Activated CD8-positive, alpha-beta memory T cell treated with anti-CD3 and anti-CD28 coated beads for 48 hours (primary cell): ENCODE measurements at places on chromosomes 5 and 9.

GRCh38 chr5:163562071-163562470 lies 56.7 kb downstream of the MAT2B start:
- DNase-seq, result no peak

GRCh38 chr5:83441747-83442146 lies 29.8 kb upstream of the VCAN start:
- no peak for DNase-seq

GRCh38 chr5:40622463-40623252 lies 57.1 kb upstream of the PTGER4 start:
- DNase-seq, result no peak

GRCh38 chr9:18238254-18238653 lies 235.7 kb upstream of the ADAMTSL1 start:
- DNase-seq, result no peak

- no peak for DNase-seq
Measured at GRCh38 chr9:89598926-89599325, 5.9 kb upstream of the GADD45G start.

GRCh38 chr9:38392235-38393127 lies at the start of gene ALDH1B1:
ALDH1B1 (plus strand) TSS chr9:38392702; CDS start chr9:38395749, 3,047 bp downstream.
- DNase-seq, result peak; percentile 48

DNA sequence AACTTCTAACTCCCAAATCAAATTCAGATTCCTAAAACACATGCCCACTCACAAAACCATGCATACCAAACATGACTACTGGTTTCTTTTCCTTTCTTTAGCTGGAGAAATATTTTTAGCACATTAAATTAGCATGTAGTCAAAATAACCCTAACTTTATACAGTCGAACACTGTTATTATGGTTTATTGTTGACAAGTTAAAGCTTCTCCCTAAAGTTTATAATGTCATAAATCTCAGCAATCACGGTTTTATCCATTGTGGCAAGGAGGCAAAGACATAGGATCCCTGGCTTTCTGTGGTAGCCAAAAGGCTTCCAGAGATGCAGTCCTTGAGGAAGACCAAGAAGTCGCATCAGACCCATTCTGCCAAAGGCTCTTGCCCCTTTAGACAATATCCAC lies 27.5 kb downstream of the ARL15 start:
- DNase-seq, result no peak

GRCh38 chr5:154984946-154985516 lies 28.5 kb upstream of the KIF4B start:
- DNase-seq, result no peak

DNA sequence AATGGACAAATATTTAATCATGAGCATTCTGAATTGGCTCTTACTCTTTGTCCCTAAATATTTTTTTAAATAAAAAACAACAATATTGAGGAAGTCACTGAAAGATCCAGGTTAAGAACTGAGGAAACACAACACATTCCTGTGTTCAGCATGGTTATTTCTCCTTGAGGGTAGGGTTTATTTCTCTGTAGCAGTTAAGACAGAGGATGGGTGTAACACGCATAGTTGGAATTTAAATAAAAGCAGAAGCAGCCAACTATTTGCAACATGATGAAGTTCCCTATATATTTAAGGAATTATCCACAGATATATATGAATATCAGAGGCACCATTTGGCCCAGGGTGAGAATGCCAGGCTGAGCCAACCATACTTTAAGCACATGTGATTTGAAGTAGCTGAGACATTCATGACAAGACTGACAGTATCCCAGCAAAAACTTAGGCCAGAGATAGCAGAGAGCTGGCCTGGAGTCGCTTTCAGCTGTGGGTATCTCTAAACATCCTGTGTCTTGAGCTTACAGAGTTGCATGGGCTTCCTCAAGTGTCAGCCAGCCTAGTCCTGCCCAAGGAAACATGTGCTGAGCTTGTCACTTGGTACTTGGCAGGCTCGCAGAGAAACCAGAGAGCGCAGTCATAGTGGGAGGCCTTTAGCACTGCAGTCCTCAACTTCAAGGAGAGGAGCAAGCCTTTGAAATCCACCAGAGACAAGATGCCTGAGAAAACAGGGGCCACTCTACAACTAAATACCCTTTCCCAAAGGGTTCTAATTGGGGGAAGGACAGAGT lies 43.6 kb downstream of the SEMA5A start:
- DNase-seq, result no peak

GRCh38 chr5:6902094-6902493 lies 188.9 kb downstream of the TENT4A start:
- no peak for DNase-seq

- DNase-seq, result no peak
Measured at GRCh38 chr9:138022121-138022741, 144.6 kb downstream of the CACNA1B start.

DNA sequence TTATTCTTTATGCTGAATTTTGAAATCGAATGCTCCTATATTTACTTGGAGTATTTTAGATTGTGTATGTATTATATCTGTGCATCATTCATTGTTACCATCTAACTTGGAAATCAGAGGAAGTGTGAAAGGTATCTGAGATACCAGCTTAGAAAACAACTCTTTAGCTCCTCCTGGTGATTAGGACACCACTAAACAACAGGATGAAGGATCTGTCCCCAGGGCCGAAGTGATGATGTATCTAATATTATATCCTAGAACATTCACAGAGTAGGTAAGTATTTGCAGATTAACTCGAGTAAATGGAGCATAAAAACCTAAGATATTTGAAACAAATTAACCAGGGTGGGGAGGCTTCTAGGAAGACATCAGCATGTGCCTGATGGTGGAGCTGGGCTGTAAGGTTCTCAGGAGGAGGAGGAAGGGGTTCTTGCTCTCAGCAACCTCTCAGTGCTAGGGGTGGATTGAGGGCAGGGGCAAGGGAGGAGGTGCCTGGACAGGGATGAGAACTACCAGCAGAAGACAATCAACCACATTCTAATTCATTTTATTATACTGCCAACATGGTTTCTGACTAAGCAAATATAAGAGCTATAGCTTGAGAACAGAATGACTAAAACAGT lies 2.6 kb upstream of the NFIL3 start:
- DNase-seq, result no peak

GRCh38 chr5:142668336-142668735 lies 17.6 kb downstream of the FGF1 start:
- DNase-seq, result no peak
